T-cell (primary cell): ENCODE measurements at places on chromosomes 2 and 18. TPM values are rescaled to one million over a fixed set of nuclear protein-coding genes. Genes with fewer than 3 reads are reported as not detected.

The ALK gene
- total RNA-seq, result not detected

The IL1RN gene
- not detected for total RNA-seq

The SERPINB12 gene
- not detected for total RNA-seq

The ITPRIPL1 gene
- 12.7 TPM for total RNA-seq

The C2orf78 gene
- not detected for total RNA-seq

The PTPRN gene
- total RNA-seq, result not detected

The RFTN2 gene
- total RNA-seq, result not detected

The ITGB6 gene
- total RNA-seq, result not detected

The HNMT gene
- not detected for total RNA-seq

The FAP gene
- total RNA-seq, result 0.88 TPM

The KIF5C gene
- total RNA-seq, result 9.4 TPM

The ASPRV1 gene
- total RNA-seq, result 2.1 TPM

The D2HGDH gene
- 49.4 TPM for total RNA-seq

The UGT1A4 gene
- not detected for total RNA-seq

The UGT1A5 gene
- total RNA-seq, result not detected

The SLC8A1 gene
- 0.35 TPM for total RNA-seq

The PPP1R1C gene
- not detected for total RNA-seq

The EFHD1 gene
- 0.93 TPM for total RNA-seq

The AGPS gene
- 32.3 TPM for total RNA-seq

The GPC1 gene
- 1.8 TPM for total RNA-seq

The ALPG gene
- not detected for total RNA-seq

The MROH2A gene
- not detected for total RNA-seq

The KIF3C gene
- 7.2 TPM for total RNA-seq

The SETBP1 gene
- total RNA-seq, result 2.4 TPM

The TUBA4B gene
- total RNA-seq, result not detected

The TNFAIP6 gene
- total RNA-seq, result not detected

The C2orf66 gene
- total RNA-seq, result not detected

The ALLC gene
- total RNA-seq, result not detected

The RESP18 gene
- not detected for total RNA-seq

The IL1A gene
- total RNA-seq, result 0.12 TPM

The EFEMP1 gene
- not detected for total RNA-seq

The RNF152 gene
- 0.78 TPM for total RNA-seq

The NOSTRIN gene
- 0.13 TPM for total RNA-seq

The FEV gene
- not detected for total RNA-seq

The BCL2 gene
- 114 TPM for total RNA-seq

The MC5R gene
- not detected for total RNA-seq
